H1 (cell line): ENCODE measurements at places on chromosomes 5 and 9. TPM values are rescaled to one million over a fixed set of nuclear protein-coding genes. Genes with fewer than 3 reads are reported as not detected.

- no peak overlapping the region; the same call in 1 of the 2 replicates for H3K27ac ChIP-seq
- no peaks in the 10 kb centered on the region for H3K4me1 ChIP-seq
- no peak for DNase-seq
- H3K36me3 ChIP-seq: no peaks in the 10 kb centered on the region
- no peak overlapping the region for H3K4me3 ChIP-seq
- H3K27me3 ChIP-seq: no peaks in the 10 kb centered on the region
Observed at GRCh38 chr9:89505911-89506310, 8.0 kb upstream of the SEMA4D start.

GRCh38 chr5:120229036-120229435, 235.1 kb upstream of the PRR16 start:
- no peaks in the 10 kb centered on the region for H3K4me1 ChIP-seq
- H3K27ac ChIP-seq: no peak overlapping the region
- no peak for DNase-seq
- no peaks in the 10 kb centered on the region for H3K36me3 ChIP-seq

DNA sequence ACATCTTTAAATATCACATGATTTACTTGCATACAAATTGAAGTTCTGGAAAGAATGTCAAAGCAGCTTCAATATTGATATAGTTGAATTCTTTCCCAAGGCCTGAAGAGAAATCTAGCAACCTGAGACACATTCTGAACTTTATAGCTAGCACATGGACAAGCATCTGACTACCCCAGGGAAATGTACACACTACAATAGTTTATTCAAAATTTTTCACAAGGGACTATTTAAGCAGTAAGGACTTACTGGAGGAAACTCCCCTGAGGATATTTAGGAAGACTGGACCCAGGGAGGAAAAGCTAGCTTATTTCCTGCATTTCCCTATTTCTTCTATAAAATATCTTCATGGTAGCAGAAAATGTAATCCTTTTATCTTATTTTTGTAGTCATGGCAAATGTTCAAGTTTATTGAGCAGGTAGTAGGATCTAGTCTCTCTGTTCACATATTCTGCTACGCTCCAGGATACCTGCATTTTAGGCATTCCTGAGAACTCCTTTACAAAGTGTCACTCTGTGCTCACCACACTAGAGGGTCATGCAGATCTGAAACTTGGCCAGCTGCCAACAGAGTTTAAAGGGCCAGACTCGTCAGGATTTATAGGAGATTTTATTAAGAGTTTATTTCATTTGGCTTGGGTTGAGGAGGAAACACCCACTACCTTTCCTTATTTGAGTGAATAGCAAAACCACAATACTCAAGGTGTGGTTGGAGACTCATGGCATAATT, 348.4 kb upstream of the FTMT start:
- no peaks in the 10 kb centered on the region for H3K36me3 ChIP-seq
- no peaks in the 10 kb centered on the region for H3K27me3 ChIP-seq
- peaks cover 3% of the 10 kb centered on the region; the same call in 1 of the 2 replicates for H3K4me1 ChIP-seq
- no peak overlapping the region for H3K4me3 ChIP-seq
- H3K27ac ChIP-seq: no peak overlapping the region

The IFNA21 gene
- not detected in 2 replicates for total RNA-seq

- H3K36me3 ChIP-seq: no peaks in the 10 kb centered on the region
- H3K4me3 ChIP-seq: no peak overlapping the region
- H3K27ac ChIP-seq: no peak overlapping the region
- no peak for DNase-seq
Observed at GRCh38 chr9:93181672-93182435, 2.1 kb upstream of the WNK2 start.

GRCh38 chr9:19495186-19496028, 86.6 kb downstream of the ACER2 start:
- H3K4me3 ChIP-seq: no peak overlapping the region
- H3K27me3 ChIP-seq: no peaks in the 10 kb centered on the region
- DNase-seq: no peak

The C5orf34 gene
- 8.6 and 11.3 TPM in 2 replicates for total RNA-seq

GRCh38 chr5:169433221-169433651, 132.3 kb upstream of the SLIT3 start:
- no peak overlapping the region for H3K4me3 ChIP-seq
- no peaks in the 10 kb centered on the region for H3K27me3 ChIP-seq
- H3K36me3 ChIP-seq: no peaks in the 10 kb centered on the region
- no peaks in the 10 kb centered on the region for H3K4me1 ChIP-seq
- H3K27ac ChIP-seq: no peak overlapping the region
- DNase-seq: no peak

The NR4A3 gene
- total RNA-seq: 0.23 and 0.30 TPM in 2 replicates

The SLC4A9 gene
- 0.15 and 0.28 TPM in 2 replicates for total RNA-seq

DNA sequence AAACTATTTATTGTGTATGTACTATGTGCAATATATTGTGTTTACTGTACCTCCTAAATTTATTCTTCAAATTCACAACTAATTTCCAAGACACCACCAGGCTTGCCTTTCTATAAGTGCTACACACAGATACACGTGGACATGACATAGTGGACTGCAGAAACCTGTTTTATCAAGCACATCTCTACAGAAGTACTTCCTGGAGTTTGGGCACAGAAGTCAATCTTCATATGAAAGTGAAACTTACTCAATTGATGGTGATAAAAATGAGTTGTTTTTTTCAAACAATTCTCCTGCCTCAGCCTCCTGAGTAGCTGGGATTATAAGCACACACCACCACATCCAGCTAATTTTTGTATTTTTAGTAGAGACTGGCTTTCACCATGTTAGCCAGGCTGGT, 57.6 kb downstream of the NLN start:
- peaks cover 63% of the 10 kb centered on the region for H3K36me3 ChIP-seq
- no peaks in the 10 kb centered on the region for H3K4me1 ChIP-seq
- H3K4me3 ChIP-seq: no peak overlapping the region
- no peak for DNase-seq

The GGTA1 gene
- total RNA-seq: not detected in 2 replicates

DNA sequence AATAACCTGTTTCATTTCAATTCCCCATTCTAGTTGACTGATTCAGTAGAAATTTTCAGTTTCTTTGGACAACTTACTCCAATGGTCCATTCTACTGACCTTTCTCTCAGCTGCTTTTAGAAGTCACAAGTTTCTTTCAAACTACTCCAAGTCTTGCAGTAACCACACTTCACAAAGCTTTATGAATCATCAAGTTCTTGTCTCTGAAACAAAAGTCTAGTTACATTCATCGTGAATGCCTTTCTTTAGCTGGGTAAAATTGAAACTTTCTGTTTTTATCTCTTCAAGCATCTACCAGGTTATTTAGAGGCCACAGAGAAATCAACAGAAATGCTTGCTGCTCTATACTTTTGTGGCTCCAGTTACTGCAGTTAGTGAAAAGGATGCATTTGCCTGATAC, 405.4 kb downstream of the TMEM232 start:
- no peak overlapping the region for H3K4me3 ChIP-seq
- no peaks in the 10 kb centered on the region for H3K27me3 ChIP-seq
- H3K36me3 ChIP-seq: no peaks in the 10 kb centered on the region

DNA sequence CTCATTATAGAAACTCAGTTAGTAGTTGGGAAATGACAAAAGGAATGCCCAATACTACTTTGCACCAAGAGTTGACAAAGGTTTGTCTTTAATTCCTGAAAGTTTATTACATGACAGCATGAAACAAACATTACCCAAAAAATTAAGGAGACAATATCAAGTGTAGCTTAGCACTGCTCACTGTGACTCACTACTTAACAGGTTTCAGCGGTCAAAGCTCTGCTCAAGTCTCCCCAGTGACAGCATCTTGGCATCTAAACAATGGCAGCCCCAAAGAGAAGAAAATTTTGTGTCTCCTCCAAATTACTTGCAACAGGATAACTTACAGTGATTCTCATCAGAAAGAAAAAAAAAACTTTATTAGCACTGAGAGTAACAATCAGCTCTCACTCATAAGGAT, 1030.2 kb downstream of the EFNA5 start:
- H3K36me3 ChIP-seq: no peaks in the 10 kb centered on the region
- no peaks in the 10 kb centered on the region for H3K27me3 ChIP-seq
- H3K4me3 ChIP-seq: no peak overlapping the region

DNA sequence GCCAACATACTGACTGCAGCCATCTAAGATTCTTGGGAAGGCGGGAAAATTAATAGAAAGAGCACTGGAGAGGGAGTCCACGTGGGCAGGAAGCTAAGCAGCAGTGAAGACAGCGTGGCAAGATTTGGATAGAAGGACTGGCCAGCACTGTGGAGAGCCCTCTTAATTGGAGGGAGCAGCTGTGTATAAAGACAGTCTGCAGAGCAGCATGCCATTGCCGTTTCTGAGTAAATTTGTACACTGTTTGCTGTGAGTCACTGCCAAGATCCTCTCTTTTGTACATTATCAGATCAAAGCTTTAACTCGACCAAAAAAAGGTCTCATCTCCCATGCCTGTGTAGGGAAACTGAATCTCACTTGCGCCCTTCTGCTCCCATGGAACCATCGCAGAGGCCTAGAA, 45.3 kb downstream of the INSYN2B start:
- no peak overlapping the region for H3K4me3 ChIP-seq
- H3K36me3 ChIP-seq: no peaks in the 10 kb centered on the region
- no peak overlapping the region for H3K27ac ChIP-seq
- no peaks in the 10 kb centered on the region for H3K4me1 ChIP-seq
- H3K27me3 ChIP-seq: no peaks in the 10 kb centered on the region

DNA sequence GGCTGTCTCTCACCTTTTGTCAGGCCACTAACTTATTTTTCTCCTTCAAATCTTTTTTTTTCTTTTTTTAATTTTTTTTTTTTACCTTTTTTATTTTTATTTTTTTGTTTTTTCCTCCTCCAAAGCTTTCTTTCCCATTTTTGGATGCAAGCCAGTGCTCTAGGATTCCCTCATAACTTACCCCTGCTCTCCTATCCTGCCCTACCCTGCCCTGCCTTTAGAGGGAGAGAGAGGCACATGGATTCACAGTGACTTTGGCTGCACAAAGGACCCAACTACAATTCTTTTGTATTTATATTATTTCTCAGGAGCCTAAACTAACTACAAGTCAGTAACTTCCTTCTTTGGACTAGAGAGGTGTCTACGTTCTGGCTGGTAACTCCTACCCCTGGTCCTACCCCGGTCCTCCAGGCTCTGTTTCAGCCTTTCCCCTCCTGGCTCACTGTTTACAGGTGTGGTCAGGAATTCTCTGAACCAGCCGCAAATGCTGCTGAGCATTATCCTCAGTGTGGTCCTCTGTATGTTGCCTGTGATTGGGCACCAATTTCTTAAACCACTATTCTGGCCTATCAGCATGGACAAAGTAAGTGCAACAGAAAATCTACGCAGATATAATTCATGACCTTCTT, 8.4 kb upstream of the RUSC2 start:
- no peaks in the 10 kb centered on the region for H3K36me3 ChIP-seq
- DNase-seq: no peak
- H3K27me3 ChIP-seq: no peaks in the 10 kb centered on the region

GRCh38 chr9:124146031-124146561, 111.7 kb upstream of the NEK6 start:
- no peak overlapping the region for H3K27ac ChIP-seq
- no peaks in the 10 kb centered on the region for H3K4me1 ChIP-seq
- H3K27me3 ChIP-seq: no peaks in the 10 kb centered on the region
- no peak overlapping the region for H3K4me3 ChIP-seq
- H3K36me3 ChIP-seq: no peaks in the 10 kb centered on the region
- no peak for DNase-seq

GRCh38 chr5:128927644-128928043, 37.6 kb upstream of the SLC27A6 start:
- H3K4me3 ChIP-seq: no peak overlapping the region
- H3K4me1 ChIP-seq: no peaks in the 10 kb centered on the region
- no peaks in the 10 kb centered on the region for H3K27me3 ChIP-seq
- H3K27ac ChIP-seq: no peak overlapping the region
